Esophagus mucosa (tissue), 1 donor: ENCODE measurements at places on chromosomes 13 and 19. TPM values are rescaled to one million over a fixed set of nuclear protein-coding genes. Genes with fewer than 3 reads are reported as not detected.

The LRRC63 gene
- total RNA-seq = not detected

The NLRP4 gene
- total RNA-seq = not detected

The ATP4A gene
- total RNA-seq = not detected

The ZNF714 gene
- total RNA-seq = 9.5 TPM

The ZNF331 gene
- 4.6 TPM for total RNA-seq

The SLC17A7 gene
- total RNA-seq = not detected

The MBNL2 gene
- total RNA-seq = 28.1 TPM

DNA sequence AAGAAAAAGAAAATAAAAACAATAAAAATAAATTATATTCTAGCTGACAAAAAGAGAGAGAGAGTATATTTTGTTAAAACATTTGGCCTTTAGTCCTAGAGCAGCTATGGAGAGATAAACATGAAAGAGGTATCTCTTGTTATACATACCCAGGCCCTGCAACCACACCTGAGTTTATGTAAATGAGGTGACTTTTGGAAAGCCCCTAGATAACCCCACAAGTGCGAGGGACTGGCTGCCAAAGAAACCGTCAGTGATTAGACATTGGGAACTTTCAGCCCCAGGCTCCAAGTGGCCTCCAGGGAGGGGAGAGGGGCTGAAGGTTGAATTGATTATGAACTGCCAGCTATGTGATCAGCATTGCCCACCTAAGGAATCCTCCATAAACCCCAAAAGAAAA lies 2.1 kb upstream of the NLRP7 start:
- no peak for ATAC-seq

- ATAC-seq = no peak
Observed at GRCh38 chr13:110162866-110163658, 143.9 kb downstream of the COL4A1 start.

GRCh38 chr19:46861691-46862502 lies 1.1 kb downstream of the ARHGAP35 start:
- ATAC-seq = no peak

GRCh38 chr13:79541426-79542049 lies 60.6 kb downstream of the NDFIP2 start:
- peak; percentile 53 for ATAC-seq

- peak; percentile 39 for ATAC-seq
Observed at GRCh38 chr19:50358483-50359327, 6.7 kb downstream of the NAPSA start.

GRCh38 chr13:67147342-67148133 lies 82.6 kb downstream of the PCDH9 start:
- ATAC-seq = no peak

DNA sequence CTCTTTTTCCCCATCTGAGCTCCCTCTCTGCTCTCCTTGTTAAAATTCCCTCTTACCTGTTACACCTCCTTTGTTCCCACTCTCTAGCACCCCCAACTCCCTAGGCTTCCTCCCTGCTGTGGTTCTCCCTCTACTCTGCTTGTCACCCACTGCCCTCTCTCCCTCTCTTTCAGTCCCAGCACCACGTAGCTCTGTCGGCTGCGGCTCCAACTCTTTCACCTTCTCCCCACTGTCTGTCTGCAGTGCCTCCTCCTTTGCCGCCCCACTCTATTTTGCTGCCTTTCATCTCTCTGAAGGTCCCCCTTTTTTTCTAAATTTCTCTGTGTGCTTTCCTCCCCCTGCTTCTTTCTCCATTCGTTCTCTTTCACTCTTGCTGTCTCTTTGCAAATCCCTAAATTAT lies 1.1 kb downstream of the ZNF836 start:
- ATAC-seq = no peak

GRCh38 chr13:110886870-110887596 lies 27.8 kb downstream of the ANKRD10 start:
- ATAC-seq = peak; percentile 26

DNA sequence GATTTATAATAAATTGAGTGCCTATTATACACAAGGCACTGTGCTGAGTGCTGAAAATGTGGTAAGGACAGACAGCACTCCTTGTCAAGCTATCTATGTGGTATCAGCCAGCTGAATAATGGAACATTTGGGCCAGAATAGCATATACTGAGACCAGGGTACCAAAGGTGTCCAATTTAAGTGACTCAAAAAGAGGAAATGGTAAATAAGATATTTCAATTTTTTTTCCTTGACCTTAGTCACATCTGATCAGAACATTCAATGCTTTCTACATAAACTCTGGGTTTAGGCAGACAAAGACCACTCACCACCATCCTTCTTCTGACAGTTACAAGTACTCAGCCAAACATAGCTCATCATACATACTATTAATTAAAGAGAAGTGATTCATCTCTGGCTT lies 43.2 kb downstream of the RCBTB2 start:
- no peak for ATAC-seq

DNA sequence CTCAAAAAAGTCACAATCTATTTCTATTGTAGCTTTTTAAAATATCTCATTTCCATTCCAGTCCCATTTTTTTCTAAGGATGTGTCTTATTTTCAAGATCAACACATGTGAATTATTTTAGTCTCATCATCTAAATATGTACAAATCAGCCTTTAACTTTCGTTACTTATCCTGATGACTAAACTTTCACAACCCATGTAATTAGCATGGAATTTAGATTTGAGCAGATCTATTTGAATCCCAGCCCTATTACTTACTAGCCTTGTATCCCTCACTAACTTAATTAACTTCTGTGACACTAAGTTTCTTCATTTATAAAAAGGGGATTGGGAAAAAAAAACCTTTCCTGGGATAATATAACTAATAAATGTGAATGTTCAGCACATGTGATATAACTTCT lies 81.1 kb downstream of the UFM1 start:
- no peak for ATAC-seq
